EL (cell line): ENCODE measurements at places on chromosomes 5 and 9.

- DNase-seq: no peak
Observed at GRCh38 chr5:55988979-55989638, 5.7 kb downstream of the IL6ST start.

DNA sequence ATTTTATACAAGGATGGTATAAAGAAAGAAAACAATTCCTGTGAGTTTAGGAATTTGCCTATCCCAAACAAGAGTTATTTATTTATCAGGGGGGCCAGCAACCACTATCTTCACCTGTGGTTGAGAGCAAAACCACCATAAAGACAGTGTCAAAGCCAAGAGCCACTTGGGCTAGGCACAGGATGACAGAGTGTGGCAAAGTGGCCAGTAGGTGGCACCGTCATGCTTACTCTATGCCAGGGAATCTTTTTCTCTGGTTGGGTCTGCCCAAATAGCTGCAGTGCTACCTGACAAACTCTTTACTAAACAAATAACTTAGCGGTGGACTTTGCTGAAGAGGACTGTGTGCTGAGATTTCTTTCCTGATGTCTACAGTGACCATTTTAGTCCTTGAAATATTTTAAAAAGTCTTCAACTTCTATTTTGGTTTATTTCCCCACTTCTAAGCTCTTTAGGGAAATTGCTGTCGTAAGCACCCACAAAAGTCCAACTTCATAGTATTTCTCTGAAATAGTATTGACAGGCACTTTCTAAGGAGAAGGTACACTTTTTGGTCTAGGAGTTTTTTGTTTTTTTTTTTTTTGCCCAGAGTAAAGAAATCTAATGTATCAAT lies 285.0 kb downstream of the RFX3 start:
- DNase-seq: peak; percentile 64

GRCh38 chr5:10507575-10508096 lies 56.2 kb upstream of the ANKRD33B start:
- peak; percentile 84 for DNase-seq

GRCh38 chr5:163362840-163363371 lies 74.5 kb upstream of the CCNG1 start:
- DNase-seq: no peak

DNA sequence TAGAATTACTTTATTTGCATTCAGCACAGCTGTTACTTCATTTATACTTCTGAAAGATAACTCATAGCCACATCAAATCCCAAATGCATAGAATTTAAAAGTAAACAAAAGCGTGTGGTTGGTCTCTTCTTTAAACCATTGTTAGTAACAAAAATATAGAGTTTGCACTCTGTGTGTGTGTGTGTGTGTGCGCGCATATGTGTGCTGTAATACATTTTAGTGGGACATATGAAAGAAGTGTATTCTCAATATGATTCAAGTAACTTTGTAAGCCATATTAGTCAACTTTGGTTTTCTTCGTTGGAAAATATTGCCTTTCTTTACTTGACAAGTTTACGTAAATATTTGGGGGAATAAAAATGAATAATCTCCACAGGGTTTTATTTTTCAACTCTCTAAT lies 106.1 kb upstream of the PRRC1 start:
- DNase-seq: no peak

DNA sequence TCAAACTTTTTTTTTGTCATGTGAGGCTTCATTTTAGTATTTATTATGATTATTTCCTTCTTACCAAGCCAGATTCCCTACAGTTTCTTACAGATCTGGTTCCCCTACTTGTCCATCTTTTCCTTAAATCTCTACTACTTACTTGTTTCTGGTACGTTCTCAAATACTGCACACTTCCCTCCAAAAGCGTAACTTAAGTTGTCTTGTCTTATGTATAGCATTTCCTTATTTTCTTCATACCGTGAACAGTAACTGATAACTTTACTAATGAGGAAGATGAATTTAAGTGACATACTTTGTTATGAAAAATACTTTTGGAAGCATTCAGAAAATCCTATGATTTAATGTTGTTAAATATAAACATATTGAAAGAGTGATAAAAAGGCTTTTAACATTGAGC lies 67.3 kb downstream of the PARP8 start:
- DNase-seq: no peak

DNA sequence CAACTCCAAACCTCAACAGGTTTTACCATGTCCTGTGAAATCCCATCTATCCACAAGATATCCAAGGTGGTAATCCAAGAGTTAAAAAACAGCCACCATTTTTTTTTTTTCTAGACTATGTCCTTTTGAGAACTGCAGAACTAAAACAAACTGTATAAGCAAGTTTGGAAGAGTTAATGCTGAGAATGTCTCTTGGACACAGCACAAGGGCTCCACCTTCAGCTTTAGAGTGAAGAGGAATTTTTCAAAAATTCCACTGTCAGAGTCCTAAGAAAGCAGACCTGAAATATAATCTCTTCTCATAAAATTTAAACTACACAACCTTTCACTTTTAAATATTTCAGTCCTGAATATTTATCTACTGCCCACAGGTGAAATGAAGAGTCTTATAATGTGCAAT lies 167.8 kb upstream of the CCNG1 start:
- DNase-seq: no peak

DNA sequence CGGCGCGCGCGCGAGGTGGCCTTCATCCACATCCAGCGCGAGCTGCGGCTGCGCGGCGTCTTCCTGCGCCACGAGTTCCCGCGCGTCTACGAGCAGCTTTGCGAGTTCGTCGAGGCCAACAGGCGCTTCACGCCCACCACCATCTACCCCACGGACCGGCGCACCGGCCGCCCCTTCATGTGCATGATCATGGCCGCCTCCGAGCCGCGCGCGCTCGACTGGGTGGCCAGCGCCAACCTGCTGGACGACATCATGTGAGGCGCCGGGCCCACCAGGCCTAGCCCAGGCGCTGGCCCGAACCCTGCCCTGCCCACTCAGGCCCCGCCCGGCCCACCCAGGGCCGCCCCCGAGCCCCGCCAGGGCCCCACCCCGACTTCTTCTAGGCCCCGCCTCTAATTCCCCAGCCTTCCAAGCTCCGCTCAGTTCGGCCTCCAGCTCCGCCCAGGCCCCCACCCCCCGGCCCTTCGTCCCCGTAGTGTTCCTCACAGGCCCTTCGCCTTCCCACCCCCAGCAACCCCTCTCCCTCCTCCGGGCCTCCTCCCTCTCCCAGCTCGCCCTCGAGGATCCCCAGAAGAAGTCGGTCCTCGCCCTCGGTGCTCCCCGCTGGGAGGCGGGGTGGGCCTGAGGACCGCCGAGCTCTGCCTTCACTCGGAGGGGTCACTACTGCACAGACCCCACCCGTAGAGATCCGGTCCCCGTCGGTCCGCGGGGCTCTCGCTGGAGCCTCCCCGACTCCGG lies 2.0 kb upstream of the PHPT1 start:
- peak; percentile 66 for DNase-seq

DNA sequence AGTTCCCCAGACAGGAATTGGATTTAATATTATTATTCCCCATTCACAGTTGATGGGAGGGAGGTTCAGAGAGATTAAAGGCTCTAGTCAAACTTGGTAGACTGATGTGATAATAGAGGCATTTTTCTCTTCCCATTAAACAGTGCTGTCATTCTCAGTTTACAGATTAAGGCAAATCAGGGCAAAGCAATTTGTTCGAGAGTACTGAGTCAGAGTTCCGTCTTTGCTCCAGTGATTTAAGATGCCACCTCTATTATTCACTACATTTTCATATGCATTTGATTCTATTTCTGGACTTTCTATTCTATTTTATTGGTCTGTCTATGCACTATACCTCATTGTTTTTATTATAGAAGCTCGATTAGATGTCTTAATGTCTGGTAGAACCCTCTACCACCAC lies 201.0 kb upstream of the RAI14 start:
- no peak for DNase-seq

DNA sequence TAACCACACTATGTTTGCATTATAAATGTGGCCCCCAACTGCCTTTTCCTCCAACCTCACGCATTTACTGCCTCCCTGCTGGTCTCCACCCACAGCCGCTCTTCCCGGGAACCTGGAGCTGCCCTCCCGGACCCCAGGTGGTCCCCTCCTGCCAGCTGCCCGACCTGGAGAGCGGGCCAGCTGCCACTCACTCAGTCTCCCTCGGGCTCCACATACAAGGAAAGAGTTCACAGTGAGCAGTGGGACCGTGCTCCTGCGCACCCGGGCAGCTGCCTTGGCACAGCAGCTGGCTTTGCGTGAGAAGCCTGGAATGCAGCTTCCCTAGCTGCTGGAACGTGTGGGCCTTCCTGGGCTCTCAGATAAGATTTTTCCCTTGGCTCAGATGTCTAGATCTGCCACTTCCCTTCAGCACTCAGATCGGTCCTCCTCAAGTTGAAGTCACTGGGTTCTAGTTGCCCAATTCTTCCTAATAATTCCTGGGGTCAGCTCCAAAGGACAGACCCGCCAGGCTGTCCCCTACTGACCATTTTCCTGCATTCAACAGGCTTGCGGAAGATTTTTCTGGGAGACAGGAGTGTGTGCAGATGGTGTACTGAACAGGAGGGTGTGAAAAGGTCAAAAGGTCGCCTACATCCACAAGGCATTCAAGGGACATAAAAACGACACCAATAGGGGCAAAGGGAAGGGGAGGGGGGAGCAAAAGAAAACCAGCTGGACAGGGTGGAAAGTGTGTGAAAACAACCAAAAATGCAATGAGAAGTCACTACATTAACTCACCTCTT lies 69.1 kb downstream of the MYO10 start:
- no peak for DNase-seq

DNA sequence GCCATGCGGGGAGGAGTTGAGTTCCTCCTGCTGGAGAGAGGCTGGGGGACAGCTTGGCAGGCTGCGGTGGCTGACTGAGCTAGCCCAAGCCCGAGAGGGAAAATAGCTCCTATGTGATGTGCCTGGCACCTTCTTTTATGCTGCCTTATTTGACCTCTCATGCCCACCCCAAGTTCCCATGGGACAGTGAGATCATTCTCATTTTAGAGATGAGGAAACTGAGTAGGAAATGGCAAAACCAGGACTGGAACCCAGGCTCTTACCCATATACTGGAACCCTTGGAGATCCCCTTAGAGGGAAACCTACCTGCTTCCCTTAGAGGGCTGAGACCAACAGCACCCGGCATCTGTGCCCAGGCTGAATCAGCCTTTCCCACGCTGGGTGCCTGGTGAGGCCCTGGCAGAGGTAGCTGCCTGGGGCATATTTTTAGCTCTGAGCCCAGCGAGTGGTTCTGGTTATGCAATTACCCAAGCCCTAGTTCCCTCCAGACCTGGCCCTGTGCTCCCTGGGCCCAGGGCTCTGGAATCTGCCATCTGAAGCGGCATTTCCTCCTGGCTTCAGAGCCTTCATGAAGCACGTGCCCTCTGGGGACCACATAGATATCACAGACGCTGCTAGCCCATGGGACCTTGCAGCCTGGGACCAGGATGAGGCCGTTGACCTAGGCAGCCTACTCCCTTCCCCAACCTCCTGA lies 23.6 kb downstream of the COL27A1 start:
- peak; percentile 21 for DNase-seq

- DNase-seq: peak; percentile 44
Observed at GRCh38 chr5:58149345-58149744, 310.5 kb downstream of the PLK2 start.

DNA sequence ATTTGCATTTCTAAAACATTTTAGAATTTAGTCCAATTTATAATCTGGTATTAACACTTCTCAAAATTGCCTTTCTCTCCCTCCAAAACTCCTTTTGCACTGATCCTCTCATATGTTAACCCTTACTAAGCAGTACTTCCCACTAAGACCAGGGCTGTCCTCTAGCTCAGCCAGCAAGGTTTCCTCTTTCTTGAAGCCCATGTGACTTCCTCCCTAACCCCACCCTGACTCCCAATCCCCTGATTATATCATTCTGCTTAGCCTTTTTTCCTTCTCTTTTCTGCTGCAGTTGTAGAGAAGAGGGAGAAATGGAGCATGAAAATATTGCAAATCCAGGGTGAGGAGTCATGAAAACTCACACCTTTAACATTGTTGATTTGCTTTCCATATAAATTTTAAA lies 241.7 kb downstream of the MCTP1 start:
- no peak for DNase-seq

- peak; percentile 18 for DNase-seq
Observed at GRCh38 chr5:103490030-103490739, 72.4 kb downstream of the NUDT12 start.

GRCh38 chr5:113232221-113232620 lies 202.6 kb downstream of the TSSK1B start:
- no peak for DNase-seq

- no peak for DNase-seq
Observed at GRCh38 chr5:178766936-178767912, 36.8 kb upstream of the ZNF354A start.

GRCh38 chr9:34891386-34891785 lies 66.7 kb upstream of the PHF24 start:
- peak; percentile 29 for DNase-seq

GRCh38 chr9:98164912-98165311 lies 27.5 kb downstream of the CORO2A start:
- DNase-seq: no peak

DNA sequence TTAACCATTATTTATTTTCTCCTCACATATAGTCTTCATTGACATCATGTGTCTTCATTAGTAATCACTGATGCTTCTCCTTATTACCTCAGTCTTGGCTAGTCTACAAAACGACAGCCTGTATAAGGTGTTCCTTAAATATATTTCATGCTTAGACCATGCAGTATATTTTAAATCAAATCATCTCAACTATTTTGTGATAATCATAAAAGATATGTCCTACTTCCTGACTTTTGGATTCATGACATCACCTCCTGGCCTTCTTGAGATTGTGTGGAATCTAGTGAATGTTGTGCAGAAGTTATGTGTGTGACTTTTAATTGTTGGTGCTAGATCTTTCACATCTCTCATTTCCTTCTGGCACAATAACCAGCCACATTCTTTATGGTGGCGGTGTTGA lies 1339.3 kb upstream of the C9orf72 start:
- DNase-seq: no peak

DNA sequence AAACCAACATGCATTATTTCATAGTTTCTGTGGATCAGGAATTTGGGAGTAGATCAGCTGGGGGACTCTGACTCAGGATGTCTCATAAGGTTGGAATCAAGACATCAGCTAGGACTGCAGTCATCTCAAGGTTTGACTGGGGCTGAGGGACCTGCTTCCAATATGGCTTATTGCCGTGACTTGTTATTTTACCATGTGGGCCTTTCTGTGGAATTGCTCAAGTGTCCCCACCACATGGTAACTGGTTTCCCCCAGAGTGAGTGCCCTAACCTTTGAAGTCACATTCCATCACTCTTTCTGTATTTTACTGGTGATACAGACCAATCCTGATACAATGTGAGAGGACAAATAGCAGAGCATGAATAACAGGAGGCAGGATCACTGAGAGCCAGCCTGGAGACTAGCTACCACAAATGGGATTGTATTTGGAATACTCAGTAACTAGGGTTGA lies 70.2 kb upstream of the ELL2 start:
- DNase-seq: peak; percentile 96

DNA sequence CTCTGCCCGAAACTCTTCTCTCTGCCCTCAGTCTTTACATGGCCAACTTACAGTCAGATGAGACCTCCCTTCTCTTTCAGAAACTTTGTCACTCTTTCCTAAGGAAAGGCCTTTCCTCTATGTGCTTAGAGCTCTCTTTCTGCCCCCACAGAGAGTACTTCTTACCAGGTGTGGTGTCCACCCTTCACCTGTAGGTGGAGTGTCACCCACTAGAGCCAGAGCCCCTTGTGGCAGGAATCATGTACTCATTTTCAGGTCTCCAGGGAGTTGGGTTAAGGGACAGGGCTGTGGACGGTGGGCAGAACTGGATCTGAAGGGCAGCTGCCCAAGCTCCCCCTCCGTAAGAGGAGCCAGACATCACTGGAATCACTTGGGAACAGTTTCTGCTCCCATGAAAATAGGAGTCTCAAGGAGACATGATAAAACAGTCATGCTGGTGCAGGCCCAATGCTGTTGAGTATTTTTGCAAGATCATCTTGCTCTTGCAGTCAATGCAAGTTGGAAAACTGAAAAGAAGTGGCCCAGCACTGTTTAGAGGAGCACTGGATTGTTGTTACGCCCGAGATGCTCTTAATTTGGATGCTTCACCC lies 436.7 kb downstream of the ZSWIM6 start:
- peak; percentile 14 for DNase-seq
